ENCODE measurements at places on chromosomes 16 and 17.

DNA sequence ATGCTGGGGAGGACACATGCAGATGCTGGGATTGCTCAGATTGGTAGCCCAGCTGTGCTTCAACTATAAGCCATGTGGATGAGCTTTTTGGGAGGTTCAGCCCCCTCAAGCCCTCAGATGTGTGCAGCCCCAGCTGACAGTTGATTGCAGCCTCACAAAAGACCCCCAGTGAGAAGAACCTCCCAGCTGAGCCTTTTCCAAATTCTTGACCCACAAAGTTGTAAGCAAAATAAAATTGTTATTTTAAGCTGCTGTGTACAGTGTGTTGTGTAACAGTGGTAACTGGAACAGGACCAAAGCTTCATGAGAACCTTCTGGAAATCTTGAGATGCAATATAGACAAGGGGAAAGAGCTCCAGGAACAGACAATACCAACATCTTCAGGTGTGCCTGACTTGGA lies 156.8 kb upstream of the IRX3 start:
- no peaks in the 10 kb centered on the region for H3K36me3 ChIP-seq
- no peak for DNase-seq
- H3K4me1 ChIP-seq, result no peaks in the 10 kb centered on the region

DNA sequence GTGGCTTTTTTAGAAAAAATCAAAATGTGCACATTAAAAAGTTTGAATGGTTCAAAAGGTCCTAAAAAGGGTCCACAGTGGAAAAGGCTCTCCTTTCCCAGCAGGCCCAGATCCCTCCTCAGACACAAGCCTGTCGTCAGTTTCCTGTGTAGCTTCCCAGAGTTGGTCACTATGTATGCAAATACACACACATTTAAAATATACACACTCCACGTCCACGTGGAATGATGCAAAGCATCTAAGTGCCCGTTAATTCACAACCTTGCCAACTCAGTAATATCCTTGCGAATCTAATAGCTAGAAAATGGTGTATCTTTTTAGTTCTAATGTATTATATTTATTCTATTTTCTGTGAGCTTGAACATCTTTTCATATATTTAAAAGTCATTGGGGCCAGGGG lies 17.7 kb downstream of the NLRC5 start:
- H3K27ac ChIP-seq, result peak overlapping the region; percentile 48
- no peaks in the 10 kb centered on the region for H3K27me3 ChIP-seq
- H3K4me1 ChIP-seq, result peaks cover 79% of the 10 kb centered on the region
- DNase-seq, result no peak
- H3K36me3 ChIP-seq, result peaks cover 36% of the 10 kb centered on the region

- no peak overlapping the region for H3K4me3 ChIP-seq
These were observed 41.3 kb downstream of the IRF8 start for GRCh38 chr16:85940214-85940613.

DNA sequence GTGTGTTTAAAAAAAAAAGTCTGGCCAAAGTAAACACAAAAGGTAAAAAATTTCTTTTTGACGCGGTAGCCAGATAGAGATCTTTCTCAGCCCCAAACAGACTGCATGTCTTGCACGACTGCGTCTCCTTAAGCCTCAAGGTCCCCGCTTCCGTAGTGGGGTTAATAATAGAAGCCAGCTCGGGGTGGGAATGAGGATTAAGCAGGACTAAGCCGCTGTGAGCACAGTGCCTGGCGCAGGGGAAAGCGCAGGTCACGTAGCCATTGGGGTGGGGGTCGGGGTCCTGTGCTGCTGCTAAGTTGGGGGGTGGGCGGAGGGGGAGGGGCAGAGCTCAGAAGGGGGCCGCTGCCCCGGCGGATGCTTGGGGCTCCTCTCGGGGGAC lies 521 bp downstream of the GGA2 start:
- DNase-seq, result no peak
- no peaks in the 10 kb centered on the region for H3K27me3 ChIP-seq
- peak overlapping the region; percentile 66 for H3K4me3 ChIP-seq
- H3K4me1 ChIP-seq, result peaks cover 64% of the 10 kb centered on the region
- no peaks in the 10 kb centered on the region for H3K36me3 ChIP-seq

- peaks cover 54% of the 10 kb centered on the region for H3K36me3 ChIP-seq
- DNase-seq, result no peak
These were observed 21.0 kb downstream of the SLC7A6OS start for GRCh38 chr16:68289621-68290329.

DNA sequence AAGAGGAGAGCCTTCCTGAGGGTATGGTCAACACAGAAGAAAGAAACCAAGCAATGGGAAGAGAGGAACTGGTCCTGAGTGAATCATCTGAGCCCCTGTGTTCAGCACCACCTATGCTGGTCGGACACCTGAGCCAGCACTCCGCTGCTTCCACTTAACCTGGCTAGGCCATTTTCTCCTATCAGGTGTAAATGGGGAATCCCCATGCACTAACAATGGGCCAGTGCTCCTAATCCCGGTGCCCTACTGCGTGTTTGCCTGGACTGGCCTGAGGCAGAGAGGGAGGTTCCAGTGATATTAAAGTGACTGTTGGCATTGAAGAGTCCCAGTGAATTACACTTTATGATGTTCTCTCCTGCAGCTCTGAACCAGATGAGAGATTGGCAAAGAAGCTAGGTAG lies 34.4 kb upstream of the XYLT2 start:
- no peak overlapping the region for H3K27ac ChIP-seq
- H3K36me3 ChIP-seq, result no peaks in the 10 kb centered on the region
- H3K27me3 ChIP-seq, result peaks cover 8% of the 10 kb centered on the region
- H3K4me1 ChIP-seq, result no peaks in the 10 kb centered on the region
- DNase-seq, result no peak
- H3K4me3 ChIP-seq, result no peak overlapping the region

DNA sequence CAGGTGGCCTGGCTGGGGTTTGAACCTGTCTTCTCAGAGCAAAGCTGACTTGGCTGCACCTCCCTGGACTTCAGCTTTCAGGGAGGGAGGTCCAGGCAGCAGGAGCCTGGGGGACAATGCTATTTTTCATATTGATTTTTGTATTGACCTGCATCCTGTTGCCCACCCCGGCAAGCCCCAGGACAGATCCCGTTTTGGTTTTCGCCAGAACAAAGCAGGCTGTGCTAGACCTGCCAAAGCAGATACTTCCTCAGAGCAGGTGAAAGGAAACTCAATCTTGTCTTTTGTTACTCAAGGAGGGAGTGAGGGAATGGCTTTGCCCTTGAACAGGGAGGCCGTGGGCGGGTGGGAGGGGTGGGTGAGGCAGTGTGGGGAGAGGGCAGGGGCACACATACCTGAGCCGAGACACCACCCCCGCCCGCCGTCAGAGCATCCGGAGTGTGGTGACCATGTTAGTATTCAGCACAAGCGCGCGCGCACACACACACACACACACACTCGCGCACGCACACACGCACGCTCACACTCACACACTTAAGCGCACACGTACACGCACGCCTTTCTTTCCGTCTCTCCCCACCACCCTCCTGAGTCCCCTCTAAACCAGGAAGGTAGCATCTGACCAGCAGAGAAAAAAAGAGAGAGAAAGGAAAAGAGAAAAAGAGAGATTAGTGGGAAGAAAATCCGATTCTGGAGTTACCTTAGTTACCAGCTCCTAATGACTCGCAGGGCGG lies 59.5 kb downstream of the RAI1 start:
- no peaks in the 10 kb centered on the region for H3K27me3 ChIP-seq
- peaks cover 3% of the 10 kb centered on the region for H3K36me3 ChIP-seq
- H3K27ac ChIP-seq, result no peak overlapping the region
- peak; percentile 18 for DNase-seq

DNA sequence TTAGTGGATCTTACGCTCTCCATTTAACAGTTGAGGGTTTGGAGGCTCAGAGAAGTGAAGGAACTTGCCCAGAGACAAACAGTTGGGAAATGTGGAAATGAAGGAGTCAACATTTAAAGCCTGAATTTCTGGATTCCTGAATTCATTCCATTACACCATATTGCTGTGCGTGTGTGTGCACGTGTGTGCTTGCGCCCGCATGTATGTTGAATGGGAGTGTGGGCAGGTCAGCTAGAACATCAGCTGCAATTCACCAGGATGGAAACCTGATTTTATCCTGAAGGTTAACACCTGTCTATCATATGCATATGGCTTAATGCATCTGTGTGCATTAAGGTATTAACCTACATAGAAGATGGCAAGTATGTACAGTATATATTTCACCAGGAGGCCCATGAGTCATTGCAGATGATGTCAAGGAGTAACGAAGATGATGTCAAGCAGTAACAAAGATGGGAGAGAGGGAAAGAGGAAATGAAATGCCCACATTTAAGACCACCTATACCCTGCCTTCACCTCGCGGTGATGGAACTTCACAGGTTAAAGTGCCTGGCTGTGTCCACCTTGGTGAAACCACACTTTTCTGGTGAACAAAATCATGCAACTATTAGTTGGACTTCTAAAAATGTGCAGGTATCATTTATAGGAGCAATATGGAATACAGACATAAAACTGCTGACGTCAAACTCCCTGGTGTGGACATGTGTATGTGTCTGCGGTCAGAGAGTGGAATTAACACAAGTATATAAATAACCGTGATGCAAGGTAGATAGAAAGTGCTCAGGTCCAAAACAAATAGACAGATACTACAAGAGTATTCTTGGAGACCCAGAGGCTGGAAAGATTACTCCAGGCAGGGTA lies 832 bp upstream of the ADAP2 start:
- H3K27ac ChIP-seq, result no peak overlapping the region
- peaks cover 15% of the 10 kb centered on the region for H3K4me1 ChIP-seq
- DNase-seq, result no peak
- H3K4me3 ChIP-seq, result no peak overlapping the region

DNA sequence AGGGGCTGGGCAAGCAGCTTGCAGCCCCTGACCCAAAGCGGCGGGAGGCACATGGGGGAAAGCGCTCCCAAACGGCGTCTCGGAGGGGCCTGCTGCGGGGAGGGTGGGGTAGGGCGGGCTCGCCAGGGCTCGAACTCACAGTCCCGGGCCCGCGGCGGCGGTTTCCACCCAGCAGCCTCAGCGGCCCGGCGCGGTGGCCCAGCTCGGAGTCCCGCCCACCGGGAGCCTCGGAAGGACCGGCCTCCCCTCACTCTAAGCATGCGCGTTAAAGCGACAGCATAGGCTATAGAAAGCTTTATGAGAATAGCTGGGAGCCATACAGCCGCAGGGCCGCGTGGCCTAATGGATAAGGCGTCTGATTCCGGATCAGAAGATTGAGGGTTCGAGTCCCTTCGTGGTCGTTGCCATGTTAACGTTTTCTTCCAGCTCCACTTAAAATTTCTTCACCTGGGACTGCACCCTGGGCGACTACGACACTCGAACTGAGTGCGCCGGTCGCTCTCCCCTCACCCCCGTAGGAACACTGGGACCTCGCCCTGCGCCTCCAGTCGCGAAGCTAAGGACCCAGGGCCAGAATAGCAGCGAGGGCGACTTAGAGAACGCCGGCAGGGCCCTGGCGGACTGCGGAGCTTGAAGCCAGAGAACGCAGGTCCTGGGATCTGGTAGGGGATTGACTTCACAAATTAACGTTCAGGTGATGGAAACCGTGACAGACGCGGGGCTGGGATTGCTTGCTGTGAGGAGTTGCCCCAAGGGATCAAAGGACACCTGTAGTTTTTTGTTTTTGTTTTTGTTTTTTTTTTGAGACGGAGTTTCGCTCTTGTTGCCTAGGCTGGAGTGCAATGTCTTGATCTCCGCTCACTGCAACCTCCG lies 15.8 kb downstream of the ZNF213 start:
- H3K4me1 ChIP-seq, result peaks cover 37% of the 10 kb centered on the region
- peak; percentile 99 for DNase-seq
- peak overlapping the region; percentile 70 for H3K4me3 ChIP-seq
- no peak overlapping the region for H3K27ac ChIP-seq
- H3K36me3 ChIP-seq, result no peaks in the 10 kb centered on the region

DNA sequence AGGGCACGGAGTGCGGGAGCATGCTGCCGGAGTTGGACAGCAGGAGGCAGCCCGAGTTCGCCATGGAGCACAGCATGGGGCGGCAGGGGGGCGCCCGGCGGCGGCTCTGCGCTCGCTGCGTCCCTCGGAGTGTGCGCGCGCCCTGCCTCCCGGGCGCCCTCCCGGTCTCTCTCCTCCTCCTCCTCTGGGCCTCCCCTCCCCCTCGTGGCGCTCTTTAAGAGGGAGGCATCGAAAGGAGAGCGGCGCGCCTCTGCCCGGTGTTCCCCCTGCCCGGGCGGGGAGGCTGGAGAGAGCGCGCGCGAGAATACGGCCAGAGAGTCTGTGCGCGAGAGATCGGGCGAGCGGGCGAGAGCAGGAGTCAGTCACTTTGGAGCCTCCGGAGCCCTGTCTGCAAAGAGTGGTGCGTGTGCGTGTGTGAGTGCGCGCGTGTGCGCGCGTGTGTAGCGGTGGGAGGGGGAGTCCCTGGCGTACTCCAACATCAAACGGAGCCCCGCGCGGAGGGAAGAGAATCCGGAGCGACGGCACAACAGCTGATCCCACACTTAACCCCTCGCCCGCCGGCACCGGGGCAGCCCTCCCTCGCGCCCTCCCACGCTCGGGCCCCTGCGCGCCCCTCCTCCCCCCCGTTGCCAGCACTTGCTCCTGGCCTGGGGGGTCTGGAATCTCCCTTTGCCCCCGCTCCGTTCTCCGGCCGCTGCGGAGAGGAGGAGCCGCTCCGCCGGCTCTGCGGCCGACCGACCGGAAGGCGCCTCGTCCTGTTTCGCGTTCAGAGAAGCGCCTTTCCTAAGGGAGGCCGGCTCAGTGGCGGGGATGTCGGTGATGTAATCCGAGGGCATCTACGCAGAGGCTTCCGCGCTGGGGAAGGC lies 108.9 kb downstream of the ENGASE start:
- no peaks in the 10 kb centered on the region for H3K36me3 ChIP-seq

- no peak overlapping the region for H3K27ac ChIP-seq
- no peak overlapping the region for H3K4me3 ChIP-seq
- no peaks in the 10 kb centered on the region for H3K4me1 ChIP-seq
- H3K36me3 ChIP-seq, result no peaks in the 10 kb centered on the region
- H3K27me3 ChIP-seq, result peaks cover 4% of the 10 kb centered on the region
These were observed 78.5 kb upstream of the C16orf82 start for GRCh38 chr16:26988186-26988585.

- no peak overlapping the region for H3K4me3 ChIP-seq
- no peaks in the 10 kb centered on the region for H3K36me3 ChIP-seq
- no peak overlapping the region for H3K27ac ChIP-seq
- no peak for DNase-seq
- no peaks in the 10 kb centered on the region for H3K27me3 ChIP-seq
- H3K4me1 ChIP-seq, result peaks cover 2% of the 10 kb centered on the region
These were observed 29.6 kb upstream of the FBXO47 start for GRCh38 chr17:38996660-38997337.

DNA sequence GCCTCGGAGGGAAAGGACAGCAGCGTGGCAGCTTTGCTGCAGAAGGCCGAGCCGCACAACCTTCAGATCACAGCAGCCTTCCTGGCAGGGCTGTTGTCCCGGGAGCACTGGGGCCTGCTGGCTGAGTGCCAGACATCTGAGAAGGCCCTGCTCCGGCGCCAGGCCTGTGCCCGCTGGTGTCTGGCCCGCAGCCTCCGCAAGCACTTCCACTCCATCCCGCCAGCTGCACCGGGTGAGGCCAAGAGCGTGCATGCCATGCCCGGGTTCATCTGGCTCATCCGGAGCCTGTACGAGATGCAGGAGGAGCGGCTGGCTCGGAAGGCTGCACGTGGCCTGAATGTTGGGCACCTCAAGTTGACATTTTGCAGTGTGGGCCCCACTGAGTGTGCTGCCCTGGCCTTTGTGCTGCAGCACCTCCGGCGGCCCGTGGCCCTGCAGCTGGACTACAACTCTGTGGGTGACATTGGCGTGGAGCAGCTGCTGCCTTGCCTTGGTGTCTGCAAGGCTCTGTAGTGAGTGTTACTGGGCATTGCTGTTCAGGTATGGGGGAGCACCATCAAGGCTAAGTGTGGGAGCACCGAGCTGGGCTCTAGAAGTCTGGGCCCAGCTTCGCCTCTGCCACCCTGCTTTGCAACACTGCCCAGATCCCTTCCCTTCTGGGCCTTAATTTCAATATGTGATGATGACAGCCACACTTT lies 18.6 kb downstream of the NOD2 start:
- H3K36me3 ChIP-seq, result peaks cover 26% of the 10 kb centered on the region
- no peaks in the 10 kb centered on the region for H3K27me3 ChIP-seq
- no peak overlapping the region for H3K4me3 ChIP-seq
- no peak overlapping the region for H3K27ac ChIP-seq
- DNase-seq, result no peak
- H3K4me1 ChIP-seq, result peaks cover 44% of the 10 kb centered on the region

Data from CD4-positive, alpha-beta T cell (primary cell).